ENCODE measurements at places on chromosomes 4 and X. TPM values are rescaled to one million over a fixed set of nuclear protein-coding genes. Genes with fewer than 3 reads are reported as not detected.

- DNase-seq, result peak; percentile 82
These were observed 51.3 kb upstream of the EXOC1L start for GRCh38 chr4:55768291-55768690.

- no peak for DNase-seq
These were observed 7.5 kb upstream of the PTCHD1 start for GRCh38 chrX:23327104-23327503.

GRCh38 chrX:18721683-18722499 is 14.4 kb downstream of the PPEF1 start:
- DNase-seq, result no peak

DNA sequence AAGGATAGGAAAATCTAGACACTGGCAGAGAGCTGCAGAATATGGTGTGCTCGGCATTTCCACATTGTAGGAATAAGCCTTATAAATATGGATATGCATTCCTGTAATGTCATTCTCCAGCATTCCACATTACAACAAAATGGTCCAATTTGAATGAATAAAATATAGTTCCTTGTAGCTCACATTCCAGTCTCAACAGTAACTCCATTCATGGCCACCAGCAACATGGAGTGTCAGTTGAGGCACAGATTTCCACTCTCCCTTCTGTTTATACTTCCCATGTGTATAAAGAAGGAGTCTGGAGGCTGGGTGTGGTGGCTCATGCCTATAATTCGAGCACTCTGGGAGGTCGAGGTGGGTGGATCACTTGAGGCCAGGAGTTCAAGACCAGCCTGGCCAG is 84.5 kb downstream of the AASDH start:
- DNase-seq, result no peak

GRCh38 chrX:151227627-151228026 is 51.2 kb downstream of the GPR50 start:
- DNase-seq, result peak; percentile 61

DNA sequence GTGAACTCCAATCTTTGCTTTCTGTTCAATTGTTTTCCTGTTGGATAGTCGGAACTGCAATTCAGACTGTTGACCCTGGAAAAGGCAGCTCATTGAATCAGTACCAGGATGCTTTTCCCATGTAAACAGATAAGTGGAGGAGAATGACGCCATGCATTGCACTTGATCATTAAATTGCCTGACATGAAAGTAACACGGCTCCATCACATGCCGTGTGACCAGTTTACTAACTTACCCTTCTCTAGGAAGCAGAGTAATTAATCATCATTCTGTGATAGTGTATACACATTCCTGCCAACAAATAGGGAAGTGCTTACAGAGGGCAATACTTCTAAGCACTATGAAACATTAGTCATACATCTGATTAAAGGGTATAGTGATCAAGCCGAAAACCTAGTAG is 101.4 kb downstream of the PPARGC1A start:
- no peak for DNase-seq

DNA sequence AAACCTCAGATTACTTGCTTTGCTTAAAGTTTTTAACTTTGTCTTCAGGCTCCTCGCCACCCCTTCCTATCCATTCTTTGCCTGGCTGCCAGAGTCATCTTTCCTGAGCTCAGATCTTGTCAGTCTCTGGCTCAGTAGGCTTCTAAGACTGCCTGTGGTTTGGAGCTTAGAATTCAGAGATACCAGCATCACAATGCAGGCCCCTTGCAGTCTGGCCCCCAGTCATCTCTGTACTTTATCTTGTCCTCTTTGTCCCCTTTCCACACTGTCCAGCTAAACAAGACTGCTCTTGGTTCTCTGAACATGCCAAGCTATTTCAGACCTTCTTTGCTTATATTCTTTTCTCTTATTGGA is 3.0 kb downstream of the KIAA0232 start:
- peak; percentile 59 for DNase-seq

DNA sequence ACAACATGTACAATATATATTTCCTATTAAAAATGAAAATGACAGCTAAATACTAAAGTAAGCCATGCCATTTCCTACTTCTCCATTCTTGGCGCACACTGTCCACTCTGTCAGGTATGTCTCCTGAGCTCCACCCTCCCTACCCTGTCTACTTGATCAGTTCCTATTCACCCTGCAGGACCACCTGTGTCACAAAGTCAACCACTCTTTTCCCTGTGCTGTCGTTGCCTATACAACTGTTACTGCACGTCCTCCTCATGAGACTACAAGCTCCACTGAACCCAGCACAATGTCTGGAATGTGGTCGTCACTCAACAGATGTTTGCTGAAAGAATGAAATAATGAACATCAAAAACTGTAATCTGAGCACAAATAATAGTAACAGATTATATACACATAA is 54.9 kb downstream of the SLC9A7 start:
- no peak for DNase-seq

DNA sequence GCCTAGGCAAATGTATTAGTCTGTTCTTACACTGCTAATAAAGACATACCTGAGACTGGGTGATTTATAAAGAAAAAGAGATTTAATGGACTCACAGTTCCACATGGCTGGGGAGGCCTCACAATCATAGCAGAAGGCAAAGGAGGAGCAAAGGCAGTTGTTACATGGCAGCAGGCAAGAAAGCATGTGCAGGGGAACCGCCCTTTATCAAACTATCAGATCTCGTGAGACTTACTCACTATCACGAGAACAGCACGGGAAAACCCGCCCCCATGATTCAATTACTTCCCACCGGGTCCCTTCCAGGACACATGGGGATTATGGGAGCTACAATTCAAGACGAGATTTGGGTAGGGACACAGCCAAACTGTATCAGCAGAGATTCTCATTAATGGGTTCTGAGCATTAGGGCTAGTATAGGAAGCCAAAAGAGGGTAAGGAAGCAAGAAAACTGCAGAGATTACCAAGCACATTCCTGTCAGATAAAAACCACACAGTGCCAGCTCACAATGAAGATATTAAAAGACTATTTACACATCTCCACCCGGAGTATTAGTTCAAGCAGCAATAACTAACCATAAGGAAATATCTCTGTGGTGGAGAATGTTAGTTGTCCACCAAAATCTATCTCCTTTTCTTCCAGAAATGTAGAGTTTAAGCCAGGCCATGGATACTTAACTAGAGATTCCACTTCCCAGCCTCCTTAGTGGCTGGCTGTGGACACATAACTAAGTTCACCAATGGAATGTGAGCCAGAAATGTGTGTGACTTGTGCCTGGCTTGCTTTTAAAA is 61.2 kb upstream of the HOPX start:
- no peak for DNase-seq

- no peak for DNase-seq
These were observed 203.3 kb upstream of the EMCN start for GRCh38 chr4:100721077-100721476.

DNA sequence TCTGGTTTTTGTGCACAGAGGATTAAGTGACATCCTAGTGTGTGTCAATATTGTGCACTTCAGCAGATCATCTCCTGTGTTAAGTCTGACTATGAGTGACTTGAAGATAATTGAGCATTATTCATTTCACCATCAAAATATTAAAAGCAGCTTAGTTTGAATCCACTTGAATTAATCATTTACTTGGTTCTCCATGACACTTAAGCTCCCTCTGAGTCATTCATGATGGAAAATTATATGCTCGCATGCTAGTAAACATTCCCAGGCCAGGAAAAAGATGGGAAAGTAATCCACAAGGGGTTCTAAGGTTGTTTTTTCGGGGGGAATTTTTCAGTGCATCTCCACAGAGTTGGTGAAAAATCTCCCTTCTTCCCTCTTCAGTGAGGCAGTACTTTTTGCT is 97.2 kb upstream of the EOLA2 start:
- DNase-seq, result no peak

- DNase-seq, result no peak
These were observed 29.5 kb downstream of the ARHGAP10 start for GRCh38 chr4:147761218-147761883.

DNA sequence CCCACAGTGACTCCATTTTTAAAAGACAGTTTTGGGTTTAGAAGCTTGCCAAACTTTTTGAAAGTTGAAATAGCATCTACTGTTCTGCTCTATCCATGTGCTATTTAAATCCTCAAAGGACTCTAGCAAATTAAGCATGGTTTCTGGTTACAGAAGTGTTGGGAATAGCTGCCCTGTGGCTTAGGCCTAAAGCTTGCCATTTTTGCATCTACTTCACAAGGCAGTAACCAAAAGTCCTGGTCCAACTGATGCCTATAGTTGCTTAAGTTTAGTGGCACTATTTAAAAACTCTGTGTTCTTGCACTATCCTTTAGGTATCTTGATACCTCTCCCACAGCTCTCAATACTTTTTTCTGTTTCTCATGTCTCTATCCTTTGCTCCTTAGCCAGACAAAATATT is 251.0 kb upstream of the GPC4 start:
- no peak for DNase-seq

GRCh38 chr4:68368691-68369131 is 18.8 kb upstream of the YTHDC1 start:
- no peak for DNase-seq

- DNase-seq, result no peak
These were observed 91.0 kb downstream of the EDA2R start for GRCh38 chrX:66547847-66548369.

GRCh38 chr4:54440394-54441136 is 211.5 kb downstream of the PDGFRA start:
- DNase-seq, result peak; percentile 60

GRCh38 chr4:101014417-101014816 is 332.9 kb downstream of the PPP3CA start:
- DNase-seq, result no peak

Gene LGI2
- total RNA-seq, result 7.3 TPM

Gene MAGED4B
- 157 TPM for total RNA-seq

Gene SPRY1
- 18.5 TPM for total RNA-seq

Gene F8A3
- total RNA-seq, result 0.66 TPM

Gene F11
- total RNA-seq, result not detected
